CD4-positive, alpha-beta T cell (primary cell): ENCODE measurements at places on chromosomes 16 and 17.

- no peak for DNase-seq
These were observed 352.3 kb upstream of the CDH5 start for GRCh38 chr16:66014221-66014620.

DNA sequence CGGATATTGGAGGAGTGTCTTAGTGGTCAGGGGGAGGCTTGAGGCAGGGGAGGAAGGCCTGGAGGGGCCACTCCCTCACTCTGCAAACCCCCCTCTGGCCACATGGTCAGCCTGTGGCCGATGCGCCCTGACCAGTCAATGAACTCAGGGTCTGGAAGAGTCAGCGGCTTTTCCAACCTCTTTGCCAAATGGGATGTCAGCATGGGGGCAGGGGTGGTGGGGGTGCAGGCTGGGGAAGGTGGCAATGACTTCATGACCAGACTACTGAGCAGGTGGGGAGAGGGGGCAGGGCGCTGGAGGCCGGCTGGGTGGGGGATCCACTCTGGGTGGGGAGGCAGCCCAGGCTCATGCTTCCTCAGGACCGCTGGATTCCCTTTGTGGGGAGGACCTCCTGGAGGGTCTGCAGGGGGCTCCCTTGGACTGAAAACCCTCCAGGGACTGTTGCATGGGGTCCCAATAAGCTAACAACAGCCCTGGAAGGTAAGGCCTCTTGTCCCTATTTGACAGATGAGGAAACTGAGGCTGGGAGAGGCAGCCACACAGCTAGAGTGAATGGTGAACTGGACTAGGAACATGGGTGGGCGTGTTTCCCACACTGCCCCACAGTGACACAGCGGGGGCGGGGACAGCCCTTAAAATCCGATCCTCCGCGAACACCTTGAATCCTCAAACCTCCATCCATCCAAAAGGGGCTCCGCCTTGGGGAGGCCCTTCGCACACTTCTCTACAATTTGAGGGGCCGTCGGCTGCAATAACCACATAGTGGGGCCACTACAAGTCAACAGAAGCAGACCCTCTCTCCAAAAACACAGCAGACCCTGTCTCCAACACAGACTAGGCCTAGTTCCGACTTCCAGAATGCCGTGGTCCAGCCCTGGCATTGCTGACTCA lies 81.0 kb upstream of the TOB1 start:
- DNase-seq: no peak

GRCh38 chr17:82740906-82741759 lies 5.7 kb downstream of the FN3K start:
- no peak for DNase-seq

GRCh38 chr17:49180998-49181635 lies 29.3 kb downstream of the GNGT2 start:
- no peak for DNase-seq

DNA sequence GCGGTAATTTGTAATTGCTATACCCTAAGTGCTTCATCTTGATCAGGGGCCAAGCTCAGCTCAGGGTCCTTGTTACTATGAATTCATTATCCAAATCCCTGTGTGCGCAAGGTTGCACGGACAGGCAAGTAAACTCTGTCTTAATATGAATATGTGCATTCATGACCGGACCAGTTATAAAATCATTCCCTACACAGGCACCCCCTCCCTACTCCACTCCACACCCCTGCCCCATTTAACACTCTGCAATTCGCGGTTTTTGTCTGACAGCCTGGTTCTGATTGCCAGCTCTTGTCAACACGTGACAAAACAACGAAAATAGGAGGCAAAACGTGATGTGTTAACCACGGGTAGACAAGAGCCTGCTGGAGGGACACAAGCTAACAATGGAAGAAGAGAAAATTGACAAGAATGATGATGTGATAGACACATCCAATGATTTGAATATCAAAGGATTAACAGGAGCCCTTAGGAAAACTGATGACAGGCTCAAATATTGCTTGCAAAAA lies 76.5 kb downstream of the CACNG3 start:
- DNase-seq: no peak

- DNase-seq: no peak
These were observed at the start of gene PPL for GRCh38 chr16:4936991-4937781. Gene PPL, minus strand, starts transcription at chr16:4937148. Its CDS starts 103 bp downstream, at chr16:4937045.

- peak; percentile 64 for DNase-seq
These were observed 946 bp upstream of the TMEM256 start for GRCh38 chr17:7404737-7405349.

DNA sequence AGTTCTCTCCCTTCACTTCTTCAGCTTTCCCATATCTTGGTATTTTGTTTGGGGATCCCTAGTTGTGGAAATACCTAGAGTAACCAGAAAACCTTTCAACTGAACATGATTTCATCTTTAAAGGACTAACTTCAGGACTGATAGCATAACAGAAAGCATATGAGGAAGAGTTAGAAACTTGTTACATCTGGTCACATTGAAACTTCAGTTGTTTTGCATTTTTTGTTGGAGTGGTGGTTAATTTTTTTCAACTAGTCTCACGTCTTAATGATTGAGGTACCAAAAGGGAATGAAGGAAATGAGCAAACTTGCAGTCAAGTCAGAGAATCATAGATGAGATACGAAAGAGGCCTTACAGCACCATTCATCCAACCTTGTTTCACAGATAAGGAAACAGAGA lies 49.6 kb downstream of the TANGO6 start:
- no peak for DNase-seq

DNA sequence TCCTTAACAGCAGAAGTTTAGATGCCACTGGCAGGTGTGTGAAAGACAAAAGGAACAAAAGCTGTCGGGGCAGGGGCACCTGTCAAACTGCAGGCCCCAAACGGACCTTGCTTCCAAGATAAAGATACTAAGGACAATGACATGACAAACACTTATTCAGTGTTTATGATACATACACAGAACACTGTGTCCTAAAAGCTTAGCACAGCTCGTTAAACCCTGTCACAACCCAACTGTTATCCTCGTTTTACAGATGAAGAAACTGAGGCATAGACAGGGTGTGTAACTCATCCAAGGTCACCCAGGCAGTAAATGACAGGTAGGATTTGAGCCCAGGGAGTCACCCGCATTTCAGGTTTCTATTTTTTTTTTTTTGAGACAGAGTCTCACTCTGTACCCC lies 9.6 kb downstream of the SDK2 start:
- DNase-seq: no peak

- no peak for DNase-seq
These were observed 133.5 kb downstream of the FTO start for GRCh38 chr16:53837426-53837825.

DNA sequence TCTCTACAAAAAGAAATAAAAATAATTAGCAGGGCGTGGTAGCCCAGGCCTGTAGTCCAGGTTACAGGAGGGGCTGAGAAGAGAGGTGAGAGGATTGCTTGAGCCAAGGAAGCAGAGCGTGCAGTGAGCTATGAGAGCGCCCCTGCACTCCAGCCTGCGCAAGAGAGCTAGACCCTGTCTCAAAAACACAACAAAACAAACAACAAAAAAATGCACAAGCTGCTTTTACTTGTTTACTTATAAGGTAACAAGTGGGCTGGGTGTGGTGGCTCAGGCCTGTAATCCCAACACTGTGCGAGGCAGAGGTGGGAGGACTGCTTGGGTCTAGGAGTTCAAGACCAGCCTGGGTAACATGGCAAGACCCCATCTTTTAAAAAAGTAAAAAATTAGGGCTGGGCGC lies 1.7 kb downstream of the CYTH1 start:
- no peak for DNase-seq

DNA sequence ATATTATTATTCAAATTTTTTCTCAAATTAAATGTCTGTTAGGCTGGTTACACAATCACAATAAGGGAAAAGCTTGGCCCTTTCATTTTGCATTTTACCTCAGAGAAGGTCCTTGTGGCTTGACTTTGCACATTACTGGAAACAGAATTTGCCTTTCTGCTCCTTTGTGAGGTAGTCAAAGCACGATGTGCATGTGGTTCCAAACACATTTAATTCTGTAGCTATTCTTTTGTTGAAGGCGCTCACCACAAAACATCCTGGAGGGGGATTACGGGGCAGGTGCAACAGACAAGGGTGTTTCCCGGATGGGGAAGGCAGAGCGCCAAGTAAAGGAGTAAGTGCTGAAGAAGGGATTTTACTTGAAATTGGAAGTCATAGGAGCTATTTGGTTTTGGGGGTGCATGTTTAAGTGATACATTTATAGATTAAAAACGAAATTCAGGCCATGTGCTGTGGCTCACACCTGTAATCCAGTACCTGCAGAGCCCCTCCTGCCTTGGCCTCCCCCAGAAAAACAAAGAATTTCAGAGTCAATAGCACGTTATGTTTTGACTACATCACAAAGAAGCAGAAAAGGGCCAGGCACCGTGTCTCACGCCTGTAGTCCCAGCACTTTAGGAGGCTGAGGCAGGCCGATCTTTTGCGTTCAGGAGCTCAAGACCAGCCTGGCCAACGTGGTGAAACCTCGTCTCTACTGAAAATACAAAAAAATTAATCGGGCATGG lies 31.2 kb upstream of the TENT4B start:
- peak; percentile 50 for DNase-seq

- DNase-seq: no peak
These were observed 4.0 kb downstream of the HAGHL start for GRCh38 chr16:730666-731509.

- peak; percentile 36 for DNase-seq
These were observed 88.5 kb downstream of the SMG6 start for GRCh38 chr17:2214929-2215615.

GRCh38 chr16:24504472-24505345 lies 34.7 kb upstream of the RBBP6 start:
- DNase-seq: peak; percentile 47

GRCh38 chr17:66432996-66433551 lies 130.7 kb downstream of the PRKCA start:
- no peak for DNase-seq

DNA sequence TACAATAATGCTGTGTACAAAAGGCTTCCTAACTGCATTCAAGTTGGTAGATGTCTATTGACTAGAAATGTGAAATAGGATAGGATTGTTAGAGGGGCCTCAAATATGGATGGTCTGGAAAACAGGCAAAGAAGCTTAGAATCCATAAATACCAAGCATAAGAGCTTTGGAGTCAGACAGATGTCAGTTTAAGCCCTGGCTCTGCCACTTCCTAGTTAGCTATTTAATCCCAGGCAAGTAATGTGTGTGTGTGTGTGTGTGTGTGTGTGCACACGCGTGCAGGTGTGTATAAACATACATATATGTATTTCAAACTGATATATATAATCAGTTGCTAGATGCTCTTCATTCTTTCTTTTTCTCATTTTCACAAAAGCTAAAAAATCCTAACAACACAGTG lies 66.7 kb downstream of the MMD start:
- DNase-seq: no peak

DNA sequence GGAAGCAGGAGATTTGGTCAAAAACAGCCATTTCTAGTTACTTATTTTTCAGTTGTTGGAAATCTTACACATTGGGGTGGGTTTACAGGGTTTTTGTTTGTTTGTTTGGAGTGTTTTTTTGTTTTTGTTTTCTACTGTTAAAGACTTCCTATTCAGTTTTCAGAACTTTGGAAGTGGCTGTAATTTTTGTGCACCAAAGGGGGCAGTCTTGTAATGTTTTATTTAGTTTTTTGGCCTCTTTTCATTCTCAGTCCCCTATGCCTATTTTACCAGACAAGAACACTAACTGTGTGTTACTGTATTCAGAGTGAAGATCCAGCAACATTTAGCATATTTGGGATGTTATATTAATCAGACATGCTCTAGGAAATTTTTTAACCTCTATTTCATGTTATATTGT lies 20.6 kb downstream of the TPPP3 start:
- DNase-seq: no peak

DNA sequence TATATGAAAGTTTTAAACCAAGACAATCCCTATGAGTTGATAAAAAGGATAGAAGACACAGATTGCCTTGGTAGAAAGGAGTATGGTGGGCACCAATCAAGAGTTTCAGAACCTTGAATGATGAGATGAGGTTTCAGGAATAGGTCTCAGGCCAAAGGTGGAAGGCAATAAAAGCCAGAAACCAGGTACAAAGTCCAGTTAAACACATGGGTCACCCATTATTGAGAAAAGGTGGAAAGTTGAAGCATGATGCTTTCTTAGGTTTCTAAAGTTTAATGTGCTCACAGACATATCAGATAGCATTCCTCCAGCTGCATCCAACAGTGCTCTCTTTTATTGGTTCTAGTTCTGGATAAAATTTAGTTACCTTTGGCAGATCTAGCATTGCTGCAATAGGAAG lies 950.8 kb upstream of the SOX9 start:
- DNase-seq: no peak

GRCh38 chr17:82235775-82236141 lies 6.9 kb downstream of the SLC16A3 start:
- DNase-seq: peak; percentile 54

DNA sequence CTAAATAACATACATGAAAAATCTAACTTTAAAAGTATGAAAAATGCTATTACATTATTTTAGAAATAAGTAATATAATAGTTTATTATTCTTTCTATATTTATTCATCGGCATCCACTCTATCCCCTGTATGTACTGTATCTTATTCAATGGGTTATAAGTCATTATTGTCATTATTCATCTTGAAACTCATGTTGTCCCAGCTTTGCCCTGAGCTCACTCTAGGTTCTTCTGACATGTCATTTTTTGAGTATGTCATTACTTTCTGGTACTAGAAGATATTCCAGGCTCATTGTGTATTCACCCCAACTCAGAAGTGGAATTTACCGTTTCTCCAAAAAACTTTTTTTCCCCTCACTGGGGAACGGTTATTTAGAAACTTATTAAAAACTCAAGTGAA lies 53.0 kb upstream of the MNT start:
- no peak for DNase-seq

DNA sequence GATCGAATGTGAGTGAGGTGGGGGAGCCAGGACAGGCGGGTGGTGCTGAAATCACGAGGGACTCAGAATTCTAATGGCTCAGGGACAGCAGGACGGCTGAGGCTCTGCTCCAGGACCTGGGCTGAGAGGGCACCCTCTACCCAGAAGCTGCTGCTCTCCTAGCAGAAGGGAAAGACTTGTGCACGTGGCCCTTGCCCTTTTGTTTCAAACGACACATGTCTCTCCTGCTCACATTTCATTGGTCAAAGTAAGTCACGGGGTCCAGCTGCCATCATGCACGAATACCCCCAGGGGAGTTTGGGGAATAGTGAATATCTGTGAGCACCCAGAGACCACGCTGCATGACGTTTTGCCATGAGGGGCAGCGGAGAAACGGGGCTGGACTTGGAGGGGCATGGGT lies 73.2 kb downstream of the RTN4RL1 start:
- DNase-seq: no peak

GRCh38 chr16:152141-153128 lies at the start of gene HBZ:
Gene HBZ, plus strand, starts transcription at chr16:152644. Its CDS starts 266 bp downstream, at chr16:152910.
- DNase-seq: no peak

GRCh38 chr16:745739-746138 lies 4.9 kb upstream of the CIAO3 start:
- DNase-seq: no peak

- no peak for DNase-seq
These were observed 8.7 kb downstream of the ABI3 start for GRCh38 chr17:49218941-49219913.

GRCh38 chr16:67040166-67040565 lies 11.2 kb downstream of the CBFB start:
- DNase-seq: no peak
